RCC 7860 (cell line): ENCODE measurements at places on chromosomes 5 and 9.

- DNase-seq = peak; percentile 13
These were observed 139.3 kb upstream of the SHB start for GRCh38 chr9:38208206-38208901.

DNA sequence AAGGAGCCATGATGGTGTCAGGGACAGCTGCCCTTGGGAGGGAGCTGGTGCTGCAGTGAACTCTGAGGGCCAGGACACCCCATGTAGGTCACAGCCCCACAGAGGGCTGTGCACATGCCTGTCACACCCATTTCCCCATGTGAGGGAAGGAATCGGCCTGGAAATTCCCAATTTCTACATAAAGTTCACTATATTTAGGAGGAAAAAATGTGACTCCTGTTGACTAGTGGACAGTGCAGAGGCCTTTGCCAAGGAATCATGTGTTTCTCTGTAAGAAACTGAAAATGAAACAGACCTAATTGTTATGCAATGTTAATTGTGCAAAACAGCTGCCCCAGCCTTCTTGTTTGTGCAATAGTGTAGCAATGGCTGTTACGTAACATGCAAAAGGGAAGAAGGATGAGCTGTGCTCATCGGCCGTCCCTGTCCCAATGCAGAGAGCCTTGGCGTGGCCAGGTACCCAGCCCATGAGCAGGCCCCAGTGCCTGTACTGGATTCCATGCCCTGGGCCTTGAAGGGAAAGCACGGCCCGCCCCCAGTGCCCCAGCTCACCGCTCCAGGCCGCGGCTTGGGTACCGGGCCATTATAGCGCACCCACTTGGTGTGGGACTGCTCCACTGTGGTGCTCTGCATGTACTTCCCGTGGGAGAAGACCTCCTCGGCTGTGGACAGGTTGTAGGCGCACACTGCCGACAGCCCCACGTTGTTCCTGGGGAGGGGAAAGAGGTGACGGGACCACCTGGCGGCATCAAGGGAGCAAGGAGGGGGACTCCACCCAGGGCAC lies 70.0 kb downstream of the SECISBP2 start:
- no peak for DNase-seq

- DNase-seq = no peak
These were observed 18.1 kb downstream of the SLC12A2 start for GRCh38 chr5:128101676-128102075.

- DNase-seq = no peak
These were observed 53.0 kb upstream of the WWC1 start for GRCh38 chr5:168238463-168238862.

GRCh38 chr5:119439140-119439631 lies 13.1 kb upstream of the HSD17B4 start:
- no peak for DNase-seq

DNA sequence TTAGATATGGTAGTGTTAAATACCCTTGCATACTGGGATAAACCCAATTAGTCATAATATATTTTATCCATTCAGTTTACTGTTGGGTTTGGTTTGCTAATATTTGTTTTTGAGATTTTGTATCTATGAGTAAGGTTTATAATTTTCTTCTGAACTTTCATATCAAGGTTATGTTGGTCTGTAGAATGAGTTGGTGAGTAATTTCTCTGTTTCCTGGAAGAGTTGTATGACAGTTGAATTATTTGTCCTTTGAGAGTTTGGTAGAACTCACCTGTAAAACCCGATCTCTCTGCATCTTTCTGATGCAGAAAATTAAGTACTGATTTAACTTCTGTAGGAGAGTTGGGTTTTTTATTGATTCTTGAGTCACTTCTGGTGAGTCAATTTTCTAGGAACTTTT lies 20.4 kb downstream of the DDX4 start:
- no peak for DNase-seq

DNA sequence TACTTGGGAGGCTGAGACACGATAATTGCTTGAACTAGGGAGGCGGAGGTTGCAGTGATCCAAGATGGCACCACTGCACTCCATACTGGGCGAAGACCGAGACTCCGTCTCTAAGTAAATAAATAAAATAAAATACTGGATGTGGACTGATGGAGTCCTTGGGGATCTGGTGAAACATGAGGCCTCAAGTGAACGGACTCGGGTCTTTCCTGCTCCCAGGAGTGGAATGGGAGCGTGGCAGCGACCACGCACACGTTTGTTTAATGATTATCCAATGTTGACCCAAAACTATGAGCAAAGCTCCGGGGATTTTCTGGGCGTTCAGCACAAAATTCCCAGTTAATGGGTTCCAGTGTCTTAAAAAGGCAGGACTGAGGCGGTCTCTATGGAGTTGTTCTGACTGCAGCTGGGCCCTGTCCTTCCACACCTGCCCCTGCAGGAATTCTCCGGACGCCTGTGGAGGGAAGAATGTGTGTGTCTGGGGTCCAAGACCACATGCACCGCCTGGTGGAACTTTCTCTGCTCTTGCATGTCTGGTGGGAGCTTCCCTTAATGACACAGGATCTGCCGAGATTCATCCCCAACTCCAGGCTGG lies 26.6 kb downstream of the NEK6 start:
- peak; percentile 91 for DNase-seq

DNA sequence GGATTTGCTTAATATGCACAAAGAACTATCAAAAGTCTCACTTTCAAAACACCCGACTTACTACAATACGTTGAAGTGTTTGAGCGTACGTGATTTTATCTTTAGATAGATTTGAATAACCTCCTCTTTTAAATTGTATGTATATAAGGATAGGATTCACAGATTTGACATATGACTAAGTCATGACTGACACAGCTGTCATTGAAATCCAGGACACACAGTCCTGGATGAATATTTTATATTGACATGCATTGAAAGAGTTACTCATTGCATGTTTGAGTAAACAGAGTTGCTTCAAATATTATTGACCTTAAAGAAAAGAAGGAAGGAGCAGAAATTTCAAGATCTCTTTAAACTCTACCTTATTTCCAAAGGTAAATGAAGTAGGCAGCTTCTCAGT lies 3.3 kb downstream of the MUSK start:
- DNase-seq = no peak

DNA sequence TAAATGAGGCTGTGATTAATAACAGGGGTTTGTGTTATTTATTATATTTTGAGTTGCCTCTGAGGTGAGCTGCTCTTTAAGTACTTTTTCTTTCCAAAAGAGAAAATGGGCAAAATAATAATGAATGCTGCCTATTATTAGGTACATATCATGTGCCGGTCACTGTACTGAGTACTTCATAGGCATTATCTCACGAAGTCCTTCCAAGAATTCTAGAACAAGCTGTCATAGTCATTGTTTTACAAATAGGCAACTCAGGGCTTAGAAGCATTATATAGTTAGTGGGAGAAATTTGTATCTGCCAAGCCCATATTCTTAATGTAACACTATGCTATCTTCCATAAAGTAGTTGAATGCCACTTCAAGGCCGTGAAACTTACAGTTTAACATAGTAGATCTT lies 628.7 kb downstream of the CCDC171 start:
- no peak for DNase-seq

DNA sequence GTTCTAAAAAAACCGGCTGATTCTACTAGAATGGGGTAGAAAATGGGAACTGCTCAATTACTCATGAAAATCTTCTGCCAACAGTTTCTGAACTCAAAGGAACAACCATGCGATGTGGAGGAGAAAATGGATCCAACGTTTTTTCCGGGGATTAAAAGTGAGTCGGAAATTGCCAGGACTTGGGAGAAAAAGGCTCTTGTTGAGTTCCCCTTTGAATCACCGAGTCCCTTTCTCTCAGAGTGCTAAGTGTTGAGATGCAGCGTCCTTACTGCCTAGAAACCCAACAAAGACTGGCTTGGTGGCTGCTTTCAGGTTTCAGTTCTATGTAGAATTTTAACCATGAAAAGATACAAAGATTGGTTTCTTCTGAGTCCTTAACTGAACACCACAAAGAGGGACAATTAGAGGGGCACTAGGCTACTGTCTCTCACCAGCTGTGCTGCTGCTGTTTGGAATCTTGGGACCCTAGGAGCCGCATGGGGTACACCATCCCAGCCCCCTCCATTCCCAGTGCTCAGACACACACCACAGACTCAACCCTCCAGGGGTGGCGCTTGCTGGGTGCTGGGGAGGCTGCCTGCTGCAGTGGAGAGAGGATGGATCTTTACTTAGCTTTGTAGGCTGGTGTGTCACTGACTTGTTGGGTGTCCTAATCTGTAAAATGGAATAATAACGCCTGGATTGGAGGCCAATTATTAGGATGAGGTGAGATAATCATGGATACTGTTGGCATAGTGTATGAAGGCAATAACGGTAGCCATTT lies 21.5 kb upstream of the NEUROG1 start:
- DNase-seq = no peak

- DNase-seq = no peak
These were observed 254.4 kb downstream of the NDUFS4 start for GRCh38 chr5:53814819-53815218.

DNA sequence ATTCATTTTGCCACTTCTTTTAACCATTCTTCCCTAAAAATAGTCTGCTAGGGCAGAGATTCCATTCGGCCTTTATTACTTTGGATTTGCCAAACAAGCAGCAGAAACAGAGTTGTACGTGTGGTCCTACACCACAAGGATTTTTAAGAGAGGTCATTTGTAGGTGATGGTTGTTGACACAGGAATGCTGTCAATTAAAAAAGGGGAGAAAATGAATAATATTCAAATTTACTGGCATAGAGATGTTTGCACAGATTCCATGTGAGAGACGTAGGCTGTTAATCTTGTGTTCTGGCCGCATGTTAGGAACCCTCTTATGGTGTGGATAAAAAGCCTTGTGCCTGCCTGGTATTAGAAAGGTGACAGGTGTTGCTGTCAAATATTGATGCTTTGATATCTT lies 34.9 kb downstream of the TRIO start:
- DNase-seq = no peak

- no peak for DNase-seq
These were observed 15.5 kb upstream of the FSD1L start for GRCh38 chr9:105432247-105432842.

DNA sequence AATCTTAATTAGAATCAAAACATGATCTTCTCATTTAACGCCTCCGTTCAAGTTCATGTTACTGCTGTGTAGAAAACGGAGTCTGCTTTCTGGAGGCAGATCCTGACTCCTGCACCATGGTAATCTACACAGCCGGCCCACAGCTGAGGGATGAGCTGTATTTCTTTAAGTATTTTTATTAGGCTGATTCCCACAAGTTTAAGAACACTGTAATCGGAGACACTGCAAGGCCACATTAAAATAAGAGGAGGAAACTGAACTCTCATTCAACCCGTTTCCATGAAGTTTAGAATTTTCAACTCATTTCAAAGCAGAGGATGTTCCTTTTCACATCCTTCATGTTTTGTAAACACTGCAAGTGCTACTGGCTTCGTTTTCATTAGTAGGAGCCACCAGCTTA lies 372.2 kb downstream of the NFIB start:
- no peak for DNase-seq

DNA sequence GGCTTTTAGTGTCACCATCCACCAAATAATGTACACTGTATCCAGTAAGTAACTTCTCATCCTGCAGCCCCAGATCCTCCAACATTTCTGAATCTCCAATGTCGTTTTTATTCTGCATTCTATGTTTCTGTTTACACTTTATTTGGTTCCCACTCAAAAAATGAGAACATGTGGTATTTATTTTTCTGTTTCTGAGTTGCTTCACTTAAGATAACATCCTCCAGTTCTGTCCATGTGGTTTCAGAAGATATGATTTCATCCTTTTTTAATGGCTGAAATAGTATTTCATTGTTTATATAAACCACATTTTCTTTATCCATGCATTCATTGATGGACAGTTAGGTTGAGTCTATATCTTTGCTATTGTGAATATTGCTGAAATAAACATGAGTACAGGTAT lies 677.3 kb upstream of the FTMT start:
- DNase-seq = no peak

GRCh38 chr9:90423661-90424193 lies 218.9 kb downstream of the DIRAS2 start:
- DNase-seq = peak; percentile 78

GRCh38 chr5:142481410-142481809 lies 156.6 kb upstream of the SPRY4 start:
- DNase-seq = no peak

DNA sequence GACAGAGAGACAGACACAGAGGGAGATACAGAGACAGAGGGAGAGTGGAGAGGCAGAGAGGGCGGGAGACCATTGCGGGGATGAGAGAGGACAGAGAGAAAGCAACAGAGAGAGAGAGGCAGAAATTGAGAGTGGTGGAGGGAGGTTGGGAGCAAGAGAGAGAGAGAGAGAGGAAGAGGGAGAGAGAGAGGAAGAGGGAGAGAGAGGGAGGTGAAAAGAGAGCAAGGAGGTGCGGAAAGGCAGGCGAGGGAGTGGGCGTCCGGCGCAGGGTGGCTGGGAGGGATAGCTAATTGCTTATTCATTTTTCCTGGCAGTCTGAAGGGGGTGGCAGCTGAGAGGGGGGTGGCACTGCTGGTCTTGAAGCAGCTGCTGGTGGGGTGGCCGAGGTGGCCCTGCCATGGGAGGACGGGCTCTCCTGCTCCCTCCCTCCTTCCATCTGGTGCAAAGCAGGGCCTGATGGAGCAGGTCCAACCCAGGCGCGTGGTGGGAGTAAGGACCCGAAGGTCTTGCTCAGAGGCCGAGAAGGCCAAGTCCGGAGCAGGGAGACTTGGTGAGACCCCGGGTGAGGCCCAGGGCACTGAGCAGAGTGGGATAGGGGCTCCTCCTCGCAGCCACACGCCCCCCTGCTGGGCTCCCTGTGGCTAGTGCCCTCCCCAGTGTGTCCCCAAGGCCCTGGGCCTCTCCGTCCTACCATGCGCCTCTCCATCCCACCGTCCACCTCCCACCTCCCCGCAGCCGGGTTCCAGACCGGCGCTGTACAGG lies 25.3 kb upstream of the RNU6ATAC start:
- DNase-seq = no peak

DNA sequence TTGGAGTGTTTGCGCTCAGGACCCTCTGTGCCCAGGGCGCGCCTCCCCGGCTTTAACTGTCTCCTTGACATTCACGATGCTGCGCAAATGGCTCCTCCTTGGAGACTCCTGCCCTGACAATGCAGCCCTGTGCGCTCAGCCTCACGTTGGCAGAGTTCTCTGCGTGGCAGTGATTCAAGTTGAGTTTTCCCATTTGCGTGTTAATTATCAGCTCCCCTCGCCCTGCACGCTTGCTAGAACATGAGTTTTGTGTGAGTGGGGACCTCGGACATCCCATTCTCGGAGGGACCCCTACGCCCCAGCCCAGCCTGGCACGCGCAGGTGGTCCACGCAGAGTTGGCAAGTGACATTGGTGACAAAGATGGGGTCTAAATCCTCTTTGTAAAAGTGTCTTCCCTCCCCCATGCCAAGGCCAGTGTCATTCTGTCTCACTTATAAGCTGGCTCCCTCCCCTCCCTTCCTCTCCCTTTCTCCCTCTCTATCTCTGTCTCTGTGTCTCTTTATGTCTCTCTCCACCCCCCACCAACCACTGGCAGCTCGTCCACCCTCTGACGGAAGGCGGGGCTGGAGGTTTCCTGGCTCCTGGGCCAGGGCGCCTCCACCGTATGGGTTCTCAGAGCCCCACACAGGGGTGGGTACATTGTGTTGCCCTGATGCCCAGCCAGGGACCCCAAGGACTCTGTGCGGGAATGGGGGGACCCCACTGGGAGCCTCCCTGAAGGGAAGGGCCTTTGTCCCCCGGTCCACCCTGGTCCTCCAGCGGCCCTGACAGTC lies 169.3 kb downstream of the OLFM1 start:
- DNase-seq = no peak
